ENCODE measurements at places on chromosomes 5 and 9. TPM values are rescaled to one million over a fixed set of nuclear protein-coding genes. Genes with fewer than 3 reads are reported as not detected.

The COQ4 gene
- total RNA-seq, result 14.5 TPM

The SLC34A3 gene
- total RNA-seq, result not detected

The ROPN1L gene
- 0.42 TPM for total RNA-seq

The NMUR2 gene
- not detected for total RNA-seq

The C5 gene
- total RNA-seq, result 1.8 TPM

The KIF12 gene
- not detected for total RNA-seq

The SLC36A3 gene
- total RNA-seq, result not detected

The TPPP gene
- 0.84 TPM for total RNA-seq

The MELK gene
- 0.94 TPM for total RNA-seq

The IL5 gene
- total RNA-seq, result not detected

The ENHO gene
- 0.63 TPM for total RNA-seq

The RAI14 gene
- total RNA-seq, result 0.63 TPM

The CFAP90 gene
- total RNA-seq, result not detected

The RORB gene
- 0.10 TPM for total RNA-seq
